CD4-positive, alpha-beta T cell treated with Interleukin-17A for 1 hour (primary cell): ENCODE measurements at places on chromosomes 3 and 15.
A peak's percentile ranks its signal among the peaks of the same experiment; 100 is the strongest.

DNA sequence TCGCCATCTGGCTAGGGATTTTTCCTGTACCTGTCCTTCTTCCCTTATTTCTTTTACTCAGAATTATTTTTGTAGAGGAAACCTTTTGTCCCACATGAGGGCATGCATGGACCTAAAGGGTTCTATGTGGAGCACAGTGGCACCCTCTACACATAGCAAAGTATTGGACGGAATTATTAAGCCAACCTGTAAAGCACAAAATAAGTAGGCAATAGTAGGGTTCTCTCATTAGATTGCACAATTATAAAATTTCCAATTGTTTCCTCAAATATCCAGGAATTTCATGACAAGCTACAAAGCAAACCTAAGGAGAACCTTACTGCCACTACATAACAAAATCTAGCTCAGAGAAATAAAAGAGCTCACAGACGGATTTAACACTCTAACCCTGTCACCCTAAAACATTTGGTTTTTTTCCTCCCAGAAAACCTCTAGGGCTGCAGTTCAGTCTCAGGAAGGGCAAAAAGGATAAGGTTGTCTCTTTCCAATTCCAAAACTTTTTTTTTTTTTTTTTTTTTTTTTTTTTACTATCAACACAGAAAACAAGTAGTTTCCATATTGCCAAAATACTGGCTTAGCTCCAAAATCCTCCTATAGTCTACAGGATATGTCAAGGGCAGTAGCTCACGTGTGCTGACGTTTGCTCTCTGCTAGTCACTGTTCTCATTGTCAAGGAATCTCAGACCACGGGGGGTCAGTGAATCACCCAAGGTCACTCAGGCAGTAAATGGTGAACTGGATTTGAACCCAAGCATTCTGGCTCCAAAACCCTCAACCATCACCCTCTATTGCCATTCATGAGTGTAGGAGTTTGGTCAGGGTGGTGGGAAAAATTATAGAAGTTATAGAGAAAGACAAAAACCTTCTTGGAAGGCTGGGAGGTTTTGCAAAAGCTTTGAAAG, 52.3 kb downstream of the NCEH1 start:
- no peak for DNase-seq

- peak; percentile 96 for DNase-seq
These were observed at the start of gene ARIH1 for GRCh38 chr15:72473614-72474465. ARIH1 (plus strand) TSS chr15:72474330; CDS start chr15:72474640, 310 bp downstream.

GRCh38 chr3:117439812-117440211, 730.2 kb downstream of the TUSC7 start:
- DNase-seq, result no peak

GRCh38 chr3:18901571-18901970, 246.7 kb upstream of the KCNH8 start:
- no peak for DNase-seq
